ENCODE measurements at places on chromosomes 12 and 14.

GRCh38 chr12:67780580-67781084 lies 132.1 kb downstream of the DYRK2 start:
- no peak for DNase-seq

GRCh38 chr12:23359975-23360701 lies 589.3 kb downstream of the SOX5 start:
- DNase-seq: no peak

- DNase-seq: no peak
Measured at GRCh38 chr14:70121521-70121920, 67.2 kb downstream of the SLC8A3 start.

- DNase-seq: no peak
Measured at GRCh38 chr12:49863946-49864797, 21.3 kb upstream of the BCDIN3D start.

DNA sequence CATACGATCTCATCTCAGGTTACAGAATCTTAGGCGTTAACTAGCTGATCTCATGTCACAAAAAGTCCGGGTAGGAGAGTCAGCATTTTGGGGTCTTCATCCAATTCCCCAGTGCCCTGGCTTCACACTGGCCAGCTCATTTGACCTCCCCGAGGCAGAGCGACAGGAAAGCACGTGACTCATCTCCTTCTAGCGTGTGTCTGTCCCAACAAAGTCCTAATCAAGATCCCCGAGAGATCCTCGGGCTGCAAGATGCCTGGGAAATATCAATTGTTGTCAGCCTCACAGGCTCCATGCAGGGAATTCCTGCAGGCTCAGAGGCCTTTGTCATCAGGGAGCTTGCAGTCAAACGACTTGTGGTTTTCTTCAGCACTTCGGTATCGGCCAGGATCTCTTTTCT lies 57.5 kb downstream of the ZNF664 start:
- DNase-seq: no peak

DNA sequence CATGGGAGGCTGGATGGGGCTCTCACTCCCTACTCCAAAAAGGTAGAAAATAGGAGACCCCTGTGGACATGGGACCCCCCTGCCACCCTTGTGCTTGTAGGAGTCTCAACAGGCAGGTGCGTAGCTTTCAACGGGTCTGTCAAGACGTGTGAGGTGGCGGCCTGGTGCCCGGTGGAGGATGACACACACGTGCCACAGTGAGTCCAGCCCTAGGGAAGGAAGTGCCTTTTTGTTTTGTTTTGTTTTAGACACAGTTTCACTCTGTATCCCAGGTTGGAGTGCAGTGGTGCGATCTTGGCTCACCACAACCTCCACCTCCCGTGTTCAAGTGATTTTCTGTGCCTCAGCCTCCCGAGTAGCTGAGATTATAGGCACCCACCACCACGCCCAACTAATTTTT lies 12.9 kb downstream of the P2RX4 start:
- DNase-seq: no peak

DNA sequence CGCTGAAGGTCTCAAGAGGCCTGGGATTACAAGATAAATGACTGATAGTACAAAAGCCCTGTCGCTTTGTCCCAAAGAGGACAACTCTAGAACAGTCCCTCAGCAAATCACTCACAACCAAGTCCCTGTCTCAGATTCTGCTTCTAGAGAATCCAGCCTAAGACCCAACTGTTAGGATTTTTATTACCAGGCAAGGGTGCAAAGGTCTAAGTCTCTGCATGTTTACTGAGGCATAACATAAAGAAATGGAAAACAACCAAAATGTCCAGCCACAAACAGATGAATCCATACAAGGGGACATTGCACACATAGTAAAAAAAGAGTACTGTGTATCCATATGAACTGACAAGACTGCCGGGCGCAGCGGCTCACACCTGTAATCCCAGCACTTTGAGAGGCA lies 104.1 kb downstream of the FOXN3 start:
- DNase-seq: no peak

DNA sequence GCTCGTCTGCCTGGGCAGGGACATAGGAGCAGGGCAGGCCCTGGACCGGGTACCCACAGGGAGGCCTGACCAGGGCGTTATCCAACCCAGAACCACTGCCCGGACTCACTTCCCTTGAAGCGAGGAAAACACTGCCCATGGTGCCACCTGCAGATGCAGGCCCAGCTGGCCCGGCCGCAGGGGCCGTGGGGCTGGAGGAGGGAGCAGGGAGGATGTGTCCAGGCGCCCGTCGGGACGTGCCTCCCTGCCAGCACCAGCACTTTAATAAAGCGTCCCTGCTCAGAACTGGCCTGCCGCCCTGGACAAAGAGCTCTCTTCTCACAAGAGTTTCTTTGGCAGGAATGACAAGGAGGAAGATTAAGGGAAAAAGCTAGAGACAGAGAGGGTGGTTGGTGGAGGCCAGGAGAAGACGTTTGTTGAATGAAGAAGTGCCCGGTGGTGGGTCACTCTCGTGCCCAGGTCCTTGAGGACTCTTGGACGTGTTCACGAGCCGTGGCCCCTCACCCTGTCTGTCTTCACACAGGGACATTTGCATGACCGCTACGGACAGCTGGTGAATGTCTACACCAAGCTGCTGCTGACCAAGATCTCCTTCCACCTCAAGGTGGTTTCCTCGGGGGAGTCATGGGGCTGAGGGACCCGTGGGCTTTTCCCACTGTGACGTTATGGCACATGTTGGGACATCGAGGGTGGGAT lies 14.2 kb downstream of the HIP1R start:
- no peak for DNase-seq
